ENCODE measurements at places on chromosomes 5 and 9.

GRCh38 chr5:43427306-43427705, 15.1 kb upstream of the CCL28 start:
- DNase-seq = no peak

GRCh38 chr5:15728811-15729210, 228.8 kb downstream of the FBXL7 start:
- no peak for DNase-seq

DNA sequence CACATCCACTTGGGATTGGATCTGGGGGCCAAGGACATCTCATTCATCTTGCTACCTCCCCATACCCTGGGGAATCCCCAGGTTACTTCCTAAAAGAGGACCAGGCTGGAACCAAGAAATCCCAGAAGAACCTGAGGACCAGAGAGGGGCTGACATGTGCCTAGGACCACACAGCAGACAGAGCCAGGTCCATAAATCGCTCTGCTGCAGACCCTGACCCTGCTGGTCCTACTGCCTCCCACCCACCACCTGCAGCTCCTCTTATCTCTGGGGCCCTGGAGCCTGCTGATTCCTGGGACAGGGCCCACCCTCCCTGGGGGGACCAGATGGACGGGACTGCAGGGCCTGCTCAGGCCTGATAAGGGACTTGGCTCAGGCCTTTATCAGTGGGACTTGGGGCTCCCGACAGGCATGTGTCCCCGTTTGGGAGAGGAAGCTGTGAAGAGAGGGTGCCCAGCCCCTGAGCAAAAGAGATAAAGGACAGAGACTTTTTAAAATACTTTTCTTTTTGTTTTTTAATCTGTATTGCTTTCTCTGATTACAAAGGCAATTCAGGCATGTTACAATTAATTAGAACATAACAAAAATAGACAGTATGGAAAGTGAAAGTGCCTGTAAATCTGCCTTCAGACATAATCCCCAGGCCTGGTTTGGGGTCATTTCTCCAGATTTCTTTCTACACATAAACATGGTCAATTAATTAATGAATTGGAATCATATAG, 101.3 kb upstream of the LARP1 start:
- no peak for DNase-seq

DNA sequence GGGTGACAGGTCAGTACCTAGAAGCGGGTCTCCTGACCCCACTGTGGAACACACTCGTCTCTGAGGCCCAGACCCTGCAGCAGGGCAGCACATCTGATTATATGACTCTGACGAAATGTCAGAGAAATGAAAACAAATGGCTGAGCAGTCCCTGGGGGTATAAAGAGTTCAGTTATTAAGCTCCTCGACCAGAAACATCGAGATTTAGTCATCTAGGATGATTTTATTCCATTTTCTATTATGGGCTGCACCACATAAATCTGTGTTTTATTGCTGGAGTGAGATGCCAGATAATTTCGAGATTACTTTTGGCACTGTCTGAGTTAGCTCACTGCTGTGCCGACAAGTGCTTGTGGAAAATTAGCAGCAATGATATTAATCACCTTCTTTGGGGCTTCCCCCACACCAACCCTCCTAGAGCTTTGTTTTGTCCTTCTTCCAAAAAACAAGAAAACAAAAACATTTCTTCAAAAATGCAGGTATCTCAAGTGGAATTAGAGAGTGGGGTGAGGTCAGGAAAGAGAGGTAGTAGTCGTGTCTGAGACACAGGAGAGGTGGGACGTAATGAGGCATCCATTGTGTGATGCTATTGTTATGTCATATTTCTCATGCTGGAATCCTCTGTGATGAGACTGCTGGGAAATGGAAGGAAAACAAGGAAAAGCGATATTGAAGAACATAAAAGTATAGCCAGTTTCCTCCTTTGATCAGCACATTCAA, 495.5 kb downstream of the DMAC1 start:
- DNase-seq = no peak

Data from NCI-H1694 treated with DMSO at 0.1 percent for 48 hours (cell line).